ENCODE measurements at places on chromosomes 1 and 21. TPM values are rescaled to one million over a fixed set of nuclear protein-coding genes. Genes with fewer than 3 reads are reported as not detected.

- DNase-seq: no peak
These were observed 53.3 kb upstream of the BOLA1 start for GRCh38 chr1:149846042-149846441.

DNA sequence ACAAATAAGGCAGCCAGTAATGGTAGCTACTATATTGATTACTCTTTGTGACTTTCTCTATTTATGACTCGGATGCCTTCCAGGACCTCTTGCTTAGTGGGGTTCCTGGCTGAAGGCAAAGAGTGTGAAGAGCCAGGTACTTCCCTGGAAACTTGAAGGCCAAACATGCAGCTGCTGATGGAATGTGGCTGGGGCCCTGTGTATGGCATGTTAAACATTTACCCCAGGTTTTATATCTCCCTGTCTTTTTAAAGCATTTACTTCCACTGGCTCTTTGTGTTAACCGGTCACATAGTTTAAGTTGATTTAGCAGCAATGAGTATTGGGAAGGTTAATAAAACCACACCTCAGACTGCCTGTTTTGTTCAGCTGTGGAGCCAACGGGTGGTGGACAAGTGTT is 45.7 kb upstream of the PAXBP1 start:
- DNase-seq: no peak

DNA sequence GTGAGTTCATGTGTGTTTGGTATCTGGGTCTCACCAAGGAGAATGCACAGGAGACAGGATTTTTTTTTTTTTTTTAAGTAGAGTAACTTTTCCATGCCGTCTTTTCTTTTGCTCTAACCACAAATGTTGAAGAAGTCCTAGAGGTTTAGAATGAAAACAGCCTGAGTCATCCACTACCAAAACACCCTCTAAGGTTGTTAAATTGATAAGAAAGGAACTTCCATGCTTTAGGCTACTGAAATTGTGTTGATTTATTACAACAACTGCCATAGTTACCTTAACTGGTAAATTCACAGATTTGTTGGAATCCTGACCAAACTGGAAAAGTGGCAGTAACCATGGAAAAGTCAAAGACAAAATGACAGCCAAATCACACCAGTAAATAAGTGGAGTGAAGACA is 375.6 kb downstream of the AMY1C start:
- no peak for DNase-seq

- no peak for DNase-seq
These were observed 5.7 kb downstream of the VANGL1 start for GRCh38 chr1:115647507-115647906.

DNA sequence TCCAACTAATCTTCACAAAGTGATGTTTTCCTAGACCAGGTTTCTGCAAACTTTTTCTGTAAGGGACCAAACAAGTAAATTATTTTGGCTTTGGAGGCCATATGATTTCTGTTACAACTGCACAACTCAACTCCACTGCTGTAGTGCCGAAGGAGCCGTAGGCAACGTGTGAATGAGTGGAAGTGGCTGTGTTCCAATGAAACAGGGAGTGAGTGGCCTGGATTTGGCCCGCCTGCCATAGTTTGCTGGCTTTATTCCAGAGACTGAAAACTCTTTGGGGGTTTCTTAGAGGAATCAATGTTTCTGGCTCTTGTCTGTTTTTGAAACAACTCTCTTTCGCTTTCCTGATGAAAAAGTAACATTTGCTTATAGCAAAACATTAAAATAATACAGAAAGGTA is 12.6 kb upstream of the ACTL8 start:
- no peak for DNase-seq

DNA sequence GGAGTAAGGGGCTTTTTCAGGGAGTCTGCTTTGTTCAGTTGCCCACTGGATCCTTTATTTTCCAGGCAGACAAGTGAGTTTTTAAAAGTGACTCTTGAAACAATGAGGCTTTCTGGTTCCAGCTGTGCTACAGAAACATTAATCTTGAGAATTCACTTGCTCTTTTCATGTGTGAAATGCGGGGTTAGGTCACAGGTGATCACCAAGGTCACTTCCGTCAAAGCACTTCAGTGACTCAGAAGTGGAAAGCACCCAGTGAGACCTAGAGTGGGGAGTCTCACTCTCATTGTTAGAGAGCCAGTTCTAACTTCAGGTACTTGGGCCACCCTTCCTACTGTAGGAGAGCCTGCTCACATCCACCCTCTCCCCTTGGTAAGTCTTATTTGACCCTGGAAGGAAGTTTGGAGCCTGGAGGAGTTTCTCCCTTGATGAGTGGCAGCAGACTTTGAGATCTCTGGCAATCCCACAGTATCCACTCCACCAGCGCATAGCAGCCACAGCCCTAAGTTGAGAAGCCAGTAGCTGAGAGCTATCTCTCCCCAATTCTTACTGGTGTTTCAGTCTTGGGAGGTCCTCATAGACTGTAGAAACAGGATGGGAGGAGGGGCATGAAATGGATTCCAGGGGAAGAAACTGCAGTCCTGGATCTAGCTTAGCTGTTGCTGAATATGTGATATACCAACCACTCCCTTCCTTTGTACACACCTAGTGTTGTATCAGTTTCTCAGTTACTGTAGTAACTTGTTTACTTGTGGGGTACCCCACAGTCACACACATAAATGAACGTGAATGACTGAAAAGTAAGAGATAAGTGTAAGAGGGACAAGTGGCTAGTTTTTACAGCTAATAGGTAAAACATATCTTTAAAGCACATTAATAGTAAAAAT is 3.1 kb downstream of the TACSTD2 start:
- DNase-seq: no peak

- no peak for DNase-seq
These were observed 177.4 kb upstream of the NRIP1 start for GRCh38 chr21:15241997-15242736.

- DNase-seq: no peak
These were observed 61.1 kb upstream of the IRF2BP2 start for GRCh38 chr1:234670967-234671626.

- no peak for DNase-seq
These were observed 145.1 kb upstream of the SMYD2 start for GRCh38 chr1:214135886-214136285.

- no peak for DNase-seq
These were observed 4.3 kb downstream of the ADAMTSL4 start for GRCh38 chr1:150553392-150554085.

DNA sequence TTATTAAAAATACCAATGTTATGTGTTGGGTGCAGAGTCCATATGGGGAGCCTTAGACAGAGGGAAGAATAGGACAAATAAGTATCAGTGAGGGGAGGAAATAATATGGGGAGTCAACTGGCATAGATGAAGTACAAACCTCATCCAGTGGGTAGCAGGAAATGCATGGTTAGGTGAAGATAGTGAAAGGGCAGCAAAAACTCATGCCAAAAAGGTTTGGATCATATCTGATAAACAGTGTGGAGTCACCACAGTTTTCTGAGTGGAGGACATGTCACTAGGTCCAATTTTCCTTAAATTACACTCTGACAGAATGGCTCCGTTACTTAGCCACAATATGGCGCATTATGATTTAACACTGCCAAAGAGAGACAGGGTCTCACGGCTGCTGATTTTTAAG is 10.3 kb downstream of the DUSP23 start:
- no peak for DNase-seq

GRCh38 chr1:201145816-201146215 is 8.5 kb downstream of the TMEM9 start:
- no peak for DNase-seq

GRCh38 chr1:201468501-201468843 is 516 bp downstream of the PHLDA3 start:
- DNase-seq: peak; percentile 63

GRCh38 chr21:42203321-42203720 is 15.6 kb upstream of the ABCG1 start:
- no peak for DNase-seq

DNA sequence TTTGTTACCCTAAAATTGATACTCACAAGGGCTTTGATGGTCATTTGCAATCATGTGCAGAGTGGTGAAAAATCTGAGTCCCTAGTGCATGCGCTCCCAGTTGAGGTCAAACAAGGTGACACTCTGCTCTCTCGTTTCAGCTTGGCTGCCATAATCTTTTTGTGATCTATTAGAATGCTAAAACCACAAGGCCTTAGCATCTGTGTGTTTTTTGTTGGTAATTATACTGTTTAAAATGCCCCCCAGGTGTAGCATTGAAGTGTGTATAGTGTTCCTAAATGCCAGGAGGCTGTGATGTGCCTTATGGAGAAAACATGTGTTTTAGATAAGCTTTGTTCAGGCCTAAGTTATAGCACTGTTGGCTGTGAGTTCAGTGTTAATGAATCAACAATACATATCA is 89.3 kb downstream of the PLD5 start:
- no peak for DNase-seq

DNA sequence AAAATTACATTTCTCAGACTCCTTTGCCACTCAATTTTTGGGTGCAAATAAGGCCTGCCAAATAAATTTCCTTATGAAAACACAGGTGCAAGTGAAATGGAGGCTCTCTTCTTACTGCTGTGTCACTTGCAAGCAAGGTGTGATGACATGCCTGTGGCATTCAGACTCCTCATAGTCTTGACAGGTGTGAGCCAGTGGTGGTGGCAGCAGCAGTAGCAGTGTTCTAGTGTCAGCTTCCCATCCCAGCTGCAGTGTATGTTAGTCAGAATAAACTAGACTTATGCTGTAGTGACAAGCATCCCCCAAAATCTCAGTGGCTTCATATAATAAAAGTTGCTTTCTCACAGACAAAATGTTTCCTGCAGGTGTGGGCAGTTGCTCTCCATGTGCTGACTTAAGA is 3.8 kb upstream of the EEIG2 start:
- DNase-seq: no peak

GRCh38 chr1:167627865-167628641 is 2.0 kb upstream of the RCSD1 start:
- DNase-seq: no peak

GRCh38 chr1:226967665-226968064 is 27.6 kb downstream of the COQ8A start:
- DNase-seq: no peak

DNA sequence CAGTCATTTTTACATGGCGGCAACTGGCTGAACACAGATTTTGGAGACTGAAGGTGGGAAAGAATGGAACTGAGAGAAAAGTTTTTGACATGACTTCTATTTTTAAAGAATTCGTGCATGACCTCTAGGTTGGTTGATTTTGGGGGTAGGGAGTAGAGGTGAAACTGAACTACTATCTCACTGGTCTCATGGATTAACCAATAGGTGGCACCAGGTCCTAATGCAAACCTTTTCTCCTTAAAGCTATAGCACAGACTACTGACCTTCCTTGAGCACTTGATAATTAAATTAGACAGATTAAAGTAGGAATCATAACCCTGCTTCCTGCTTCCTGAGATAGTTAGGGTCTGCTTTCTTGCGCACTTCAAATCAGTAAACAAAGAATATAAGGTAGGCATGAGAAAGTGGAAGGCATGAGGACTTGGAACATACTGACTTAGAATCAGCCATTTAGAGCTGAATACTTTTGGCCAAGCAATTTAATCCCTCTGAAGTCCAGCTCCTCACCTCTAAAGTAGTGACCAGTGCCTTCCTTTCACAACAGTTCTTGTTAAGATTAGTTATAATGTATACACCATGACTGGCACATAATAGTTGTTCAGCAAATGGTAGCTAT is 206.0 kb downstream of the CENPF start:
- no peak for DNase-seq

GRCh38 chr1:101237229-101237837 is 514 bp downstream of the S1PR1 start:
- peak; percentile 57 for DNase-seq

ZSCAN20 gene
- total RNA-seq: 5.0 TPM

TMEM200B gene
- 0.20 TPM for total RNA-seq

TRAPPC3 gene
- 85.3 TPM for total RNA-seq

CFH gene
- total RNA-seq: 28.0 TPM

PLEKHN1 gene
- total RNA-seq: 0.22 TPM

YBEY gene
- 4.6 TPM for total RNA-seq

ANKRD65 gene
- total RNA-seq: under 0.01 TPM

Data from lung microvascular endothelial cell (primary cell).